ENCODE measurements at places on chromosomes 16 and 17.

DNA sequence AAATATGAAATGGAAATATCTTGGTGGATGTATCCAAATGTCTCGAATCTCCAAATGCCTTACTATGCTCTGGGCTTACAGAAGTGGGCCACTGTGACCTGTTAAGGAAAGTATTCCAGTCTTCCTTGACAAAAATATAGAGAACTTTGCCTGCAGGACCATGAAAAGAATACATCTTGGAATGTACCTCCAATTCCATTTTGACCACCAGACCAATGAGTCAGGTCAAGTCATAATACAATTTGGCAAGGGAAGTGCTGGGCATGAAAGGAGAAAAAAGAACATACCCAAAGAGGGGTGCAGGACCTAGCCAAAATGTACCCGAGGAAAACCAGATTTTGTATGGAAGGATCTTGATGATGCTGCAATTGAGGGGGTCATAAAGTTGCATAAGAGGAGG is 1153.7 kb upstream of the GOT2 start:
- no peak for DNase-seq

- no peak for DNase-seq
Measured at GRCh38 chr17:70076189-70076588, 1.2 kb downstream of the KCNJ16 start.

GRCh38 chr17:49995055-49995738 is at the start of gene DLX3:
TSS of gene DLX3 (minus strand) at chr17:49995224. CDS start at chr17:49994998, 226 bp downstream.
- no peak for DNase-seq

GRCh38 chr17:67829331-67829730 is 4.0 kb downstream of the BPTF start:
- no peak for DNase-seq

- DNase-seq, result no peak
Measured at GRCh38 chr17:62057696-62058095, 7.4 kb downstream of the MED13 start.
